ENCODE measurements at places on chromosomes 7 and 10.

DNA sequence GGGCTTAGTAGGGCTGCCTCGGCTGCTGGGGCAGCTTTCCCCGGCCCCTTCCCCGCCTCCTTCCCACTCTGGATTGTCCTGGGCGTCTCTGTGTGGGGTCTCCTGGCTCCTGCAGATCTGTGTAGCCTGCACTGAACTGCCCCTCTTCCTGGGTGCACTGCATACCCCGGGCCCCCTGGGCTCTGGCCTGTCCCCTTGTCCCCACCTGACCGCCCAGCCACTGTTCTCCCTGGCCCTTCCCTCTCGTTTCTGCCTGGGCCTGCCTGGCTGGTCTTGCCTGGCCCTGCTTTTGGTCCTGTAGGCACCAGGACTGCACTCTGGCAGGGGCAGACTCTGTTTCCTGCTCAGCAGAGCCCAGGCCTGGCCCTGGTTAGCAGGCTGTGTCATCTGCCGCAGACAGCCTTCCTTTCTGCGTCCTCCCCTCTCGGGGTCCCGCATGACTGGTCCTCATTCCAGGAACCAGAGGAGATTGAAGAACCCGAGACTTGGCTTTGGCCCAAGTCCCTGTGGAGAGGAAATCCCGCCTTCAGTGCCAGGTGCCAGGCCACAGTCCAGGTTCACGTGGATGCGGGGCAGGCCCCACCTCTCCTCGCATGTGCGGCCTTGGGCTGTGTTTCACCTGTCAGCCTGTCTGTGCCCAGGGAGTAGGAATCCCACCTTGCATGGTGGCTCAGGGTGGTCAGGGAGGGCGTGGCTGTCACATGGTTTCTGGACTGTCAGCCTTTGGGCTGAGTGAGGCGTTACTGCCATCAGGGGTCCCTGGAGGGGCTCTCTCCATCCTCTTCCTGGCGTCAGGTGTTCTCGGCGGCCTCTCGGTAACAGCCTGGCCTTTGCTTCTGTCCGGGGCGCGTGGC is 9.2 kb downstream of the INPP5A start:
- DNase-seq = peak; percentile 20
- no peaks in the 10 kb centered on the region for H3K27me3 ChIP-seq
- no peak overlapping the region for H3K27ac ChIP-seq
- H3K4me3 ChIP-seq = no peak overlapping the region
- H3K4me1 ChIP-seq = peaks cover 67% of the 10 kb centered on the region
- no peaks in the 10 kb centered on the region for H3K36me3 ChIP-seq

DNA sequence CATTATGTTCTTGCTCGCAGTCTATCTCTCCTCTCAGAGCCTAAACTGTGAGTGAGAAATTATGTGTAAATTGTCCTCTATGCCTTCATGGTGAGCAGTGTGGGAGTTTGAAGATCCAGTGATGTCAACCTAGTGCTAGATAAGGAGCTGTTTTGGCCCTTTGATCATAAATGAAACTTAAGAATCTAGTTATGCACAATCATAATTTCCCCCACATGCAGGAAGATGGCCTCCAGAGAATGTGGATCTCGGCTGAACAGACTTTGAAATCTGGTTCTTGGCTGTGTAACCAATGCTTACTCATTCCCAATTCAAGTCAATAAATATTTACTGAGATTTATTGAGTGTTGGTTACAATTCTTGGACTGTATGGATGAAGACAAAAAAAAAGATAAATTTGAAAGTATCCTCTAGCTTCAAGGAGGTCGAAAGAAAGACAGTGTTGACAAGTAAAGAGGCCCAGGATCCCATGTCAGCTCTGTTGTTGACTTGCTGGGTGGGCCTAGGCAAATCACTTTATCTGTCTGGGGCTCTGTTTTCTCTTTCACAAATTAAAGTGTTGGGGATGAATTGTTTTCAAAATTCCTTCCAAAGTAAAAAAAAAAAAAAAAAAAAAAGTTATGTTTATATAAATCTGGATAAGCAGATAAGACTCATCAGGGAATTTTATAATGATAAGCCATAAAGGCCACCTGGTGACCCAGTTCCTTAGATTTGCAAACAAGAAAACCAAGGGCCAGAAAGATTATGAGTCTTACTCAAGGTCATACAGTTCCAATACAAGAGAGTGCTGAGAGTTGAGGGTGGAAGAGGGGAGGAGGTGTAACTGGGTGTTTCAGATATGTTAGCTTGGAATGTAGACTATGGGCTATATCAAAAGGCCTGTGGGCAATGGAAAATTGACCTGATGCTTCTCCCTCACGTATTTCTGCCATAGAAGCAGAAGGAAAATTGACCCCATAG is 969.9 kb downstream of the KCNMA1 start:
- no peaks in the 10 kb centered on the region for H3K36me3 ChIP-seq
- no peak for DNase-seq
- H3K27ac ChIP-seq = no peak overlapping the region
- no peaks in the 10 kb centered on the region for H3K4me1 ChIP-seq

DNA sequence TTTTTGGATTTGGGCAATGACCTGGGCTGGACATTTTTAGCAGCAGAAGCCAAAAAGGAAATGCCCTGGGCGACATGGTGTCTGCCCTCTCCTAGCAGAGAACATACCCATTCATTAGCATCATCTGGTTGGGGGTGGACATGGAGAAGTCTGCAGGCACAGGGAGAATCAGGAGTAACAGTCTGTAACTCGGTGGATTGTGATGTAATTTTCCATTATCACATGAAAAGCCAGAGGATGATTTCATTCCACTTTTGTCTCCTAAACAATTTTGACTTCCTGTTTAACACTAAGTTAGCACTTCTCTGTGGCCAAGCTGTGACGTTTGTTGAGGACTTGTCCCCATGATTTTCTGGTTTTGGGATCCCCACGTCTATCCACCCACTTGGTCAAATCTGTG is 153.8 kb upstream of the HABP2 start:
- H3K36me3 ChIP-seq = no peaks in the 10 kb centered on the region
- no peak for DNase-seq
- H3K4me3 ChIP-seq = no peak overlapping the region
- H3K4me1 ChIP-seq = no peaks in the 10 kb centered on the region
- no peak overlapping the region for H3K27ac ChIP-seq

DNA sequence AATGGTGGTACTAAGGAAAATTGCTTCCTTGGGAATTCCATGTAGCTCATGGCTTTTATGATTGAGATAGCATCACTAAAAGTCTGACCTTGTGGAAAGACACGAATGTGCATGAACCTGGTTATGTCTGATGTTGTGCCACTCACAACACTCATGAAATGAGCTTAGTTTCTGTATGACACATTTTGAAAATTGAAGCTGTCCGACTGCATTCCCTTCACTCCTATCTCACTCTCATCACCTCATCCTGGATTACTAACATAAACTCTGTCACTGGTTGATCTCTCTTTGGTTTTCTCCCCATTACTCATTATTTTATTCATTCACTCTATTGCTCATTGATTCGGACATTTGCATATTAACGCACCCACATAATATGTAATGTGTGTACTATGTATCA is 190.0 kb upstream of the VWC2 start:
- no peak for DNase-seq
- peaks cover 4% of the 10 kb centered on the region for H3K27me3 ChIP-seq
- no peak overlapping the region for H3K27ac ChIP-seq
- H3K4me3 ChIP-seq = no peak overlapping the region
- no peaks in the 10 kb centered on the region for H3K4me1 ChIP-seq
- no peaks in the 10 kb centered on the region for H3K36me3 ChIP-seq

GRCh38 chr7:99407872-99408378 is 472 bp downstream of the PDAP1 start:
- H3K27me3 ChIP-seq = no peaks in the 10 kb centered on the region
- peak; percentile 71 for DNase-seq
- H3K27ac ChIP-seq = peak overlapping the region; percentile 97
- H3K4me1 ChIP-seq = peaks cover 37% of the 10 kb centered on the region
- peak overlapping the region; percentile 94 for H3K4me3 ChIP-seq

- no peak overlapping the region for H3K27ac ChIP-seq
- no peak for DNase-seq
- peaks cover 58% of the 10 kb centered on the region for H3K27me3 ChIP-seq
- H3K36me3 ChIP-seq = no peaks in the 10 kb centered on the region
Observed at GRCh38 chr10:133185421-133185820, 25.4 kb downstream of the KNDC1 start.

- no peaks in the 10 kb centered on the region for H3K27me3 ChIP-seq
- no peak for DNase-seq
- peak overlapping the region; percentile 68 for H3K4me3 ChIP-seq
- H3K27ac ChIP-seq = peak overlapping the region; percentile 72
- peaks cover 30% of the 10 kb centered on the region for H3K4me1 ChIP-seq
Observed at GRCh38 chr10:92241158-92241500, 49.7 kb downstream of the CPEB3 start.

GRCh38 chr7:23468526-23469149 is 1.7 kb downstream of the IGF2BP3 start:
- H3K27ac ChIP-seq = no peak overlapping the region
- H3K27me3 ChIP-seq = peaks cover 8% of the 10 kb centered on the region
- no peaks in the 10 kb centered on the region for H3K4me1 ChIP-seq
- no peak for DNase-seq
- peak overlapping the region; percentile 11 for H3K4me3 ChIP-seq

DNA sequence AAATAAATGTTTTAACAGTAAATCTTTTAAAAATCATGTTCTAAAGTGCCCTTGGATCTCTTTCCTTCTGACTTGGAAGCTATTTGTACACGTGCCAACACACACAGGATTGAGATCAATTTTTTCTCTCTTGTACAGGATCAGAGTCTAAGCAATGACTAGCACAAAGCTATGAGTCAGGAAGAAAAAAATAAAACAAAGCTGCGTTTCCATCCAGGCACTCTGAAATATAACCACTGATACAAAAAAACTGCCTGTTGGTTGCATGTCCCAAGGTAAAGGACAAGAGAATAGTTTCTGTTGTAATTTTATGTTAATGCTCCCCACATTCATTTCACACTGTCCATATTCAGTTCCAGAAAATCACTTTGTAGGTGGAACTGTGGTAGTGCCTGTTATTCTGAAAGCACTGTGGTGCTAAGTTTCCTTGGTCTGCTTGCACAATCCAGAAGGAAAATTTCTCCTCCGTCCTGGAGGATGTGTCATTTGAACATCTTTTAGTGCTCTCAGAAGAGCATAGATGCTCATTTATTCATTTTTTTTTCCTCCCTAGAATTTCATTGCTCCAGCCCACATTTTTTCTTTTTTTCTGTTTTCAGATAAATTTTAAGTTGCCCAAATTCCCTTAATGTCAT is 113.4 kb downstream of the PLXDC2 start:
- no peak for DNase-seq
- H3K27me3 ChIP-seq = no peaks in the 10 kb centered on the region
- H3K27ac ChIP-seq = peak overlapping the region; percentile 52
- H3K36me3 ChIP-seq = no peaks in the 10 kb centered on the region
- H3K4me1 ChIP-seq = no peaks in the 10 kb centered on the region

DNA sequence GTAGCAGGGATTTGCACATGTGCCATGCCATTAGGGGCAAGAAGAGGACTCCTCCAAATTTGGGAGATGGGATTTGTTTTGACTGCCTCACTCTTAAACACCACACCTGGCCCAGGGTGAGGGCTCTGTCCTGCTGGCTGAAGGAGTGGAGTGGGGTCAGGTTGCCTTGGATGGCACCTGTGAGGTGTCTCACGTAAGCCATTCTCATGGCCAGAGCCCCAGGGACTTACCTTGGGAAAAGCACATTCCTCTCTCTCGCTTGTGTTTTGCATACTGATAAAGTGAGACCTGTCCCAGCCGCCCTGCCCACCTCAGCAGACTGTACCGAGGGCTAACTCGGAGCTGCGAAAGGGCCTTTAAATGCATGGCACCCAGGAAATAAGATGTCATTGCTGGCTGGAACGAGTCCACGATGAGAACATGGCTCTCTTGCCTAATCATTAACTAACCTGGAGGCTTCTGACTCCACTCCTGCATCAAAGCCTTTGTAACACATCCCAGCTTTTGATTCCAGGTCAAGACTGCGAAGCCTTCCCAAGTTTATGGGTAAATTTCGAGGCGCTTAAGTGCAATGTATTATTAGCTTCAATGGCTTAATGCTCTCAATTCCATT is 184.0 kb upstream of the RNF32 start:
- H3K27me3 ChIP-seq = no peaks in the 10 kb centered on the region
- DNase-seq = no peak
- no peak overlapping the region for H3K4me3 ChIP-seq
- H3K4me1 ChIP-seq = no peaks in the 10 kb centered on the region
- no peaks in the 10 kb centered on the region for H3K36me3 ChIP-seq

DNA sequence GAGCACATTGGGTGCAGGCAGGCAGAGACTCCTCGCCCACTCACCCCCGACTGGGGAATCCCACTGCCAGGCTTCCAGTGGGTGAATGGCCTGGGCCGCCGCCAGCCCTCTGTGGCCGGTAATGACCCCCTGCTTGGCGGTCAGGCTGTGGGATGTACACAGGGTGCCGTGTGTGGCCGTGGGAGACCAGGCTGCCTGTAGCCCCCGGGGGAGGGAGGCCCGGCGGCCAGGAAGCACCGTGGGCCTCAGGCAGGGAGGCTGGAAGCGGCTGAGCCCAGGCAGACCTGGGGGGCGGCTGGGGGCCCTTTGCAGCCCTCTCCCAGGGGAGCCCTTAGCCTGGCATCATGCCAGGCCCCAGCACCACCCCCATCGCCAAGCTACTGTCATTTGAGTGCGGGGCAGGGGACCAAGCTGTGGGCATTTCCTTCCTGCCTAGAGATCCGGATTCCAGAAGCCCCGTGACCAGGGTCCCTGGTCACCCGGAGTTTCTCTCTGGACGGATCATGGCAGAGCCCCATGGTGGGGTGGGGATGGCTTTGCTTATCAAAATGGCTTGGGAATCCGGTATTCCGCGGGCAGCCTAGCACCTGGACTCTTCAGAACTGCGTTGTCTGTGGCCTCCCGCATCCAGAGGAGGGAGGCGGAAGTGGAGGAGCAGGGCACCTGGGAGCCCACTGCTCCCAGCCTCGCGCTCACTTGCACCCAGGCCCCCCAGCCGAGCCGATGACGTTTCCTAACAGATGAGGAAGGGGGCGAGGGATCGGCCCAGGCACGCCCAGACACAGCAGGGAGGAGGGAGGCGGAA is 1.1 kb downstream of the TTYH3 start:
- peak overlapping the region; percentile 83 for H3K27ac ChIP-seq
- peaks cover 49% of the 10 kb centered on the region for H3K4me1 ChIP-seq
- H3K36me3 ChIP-seq = no peaks in the 10 kb centered on the region
- peak overlapping the region; percentile 86 for H3K4me3 ChIP-seq
- peak; percentile 90 for DNase-seq

DNA sequence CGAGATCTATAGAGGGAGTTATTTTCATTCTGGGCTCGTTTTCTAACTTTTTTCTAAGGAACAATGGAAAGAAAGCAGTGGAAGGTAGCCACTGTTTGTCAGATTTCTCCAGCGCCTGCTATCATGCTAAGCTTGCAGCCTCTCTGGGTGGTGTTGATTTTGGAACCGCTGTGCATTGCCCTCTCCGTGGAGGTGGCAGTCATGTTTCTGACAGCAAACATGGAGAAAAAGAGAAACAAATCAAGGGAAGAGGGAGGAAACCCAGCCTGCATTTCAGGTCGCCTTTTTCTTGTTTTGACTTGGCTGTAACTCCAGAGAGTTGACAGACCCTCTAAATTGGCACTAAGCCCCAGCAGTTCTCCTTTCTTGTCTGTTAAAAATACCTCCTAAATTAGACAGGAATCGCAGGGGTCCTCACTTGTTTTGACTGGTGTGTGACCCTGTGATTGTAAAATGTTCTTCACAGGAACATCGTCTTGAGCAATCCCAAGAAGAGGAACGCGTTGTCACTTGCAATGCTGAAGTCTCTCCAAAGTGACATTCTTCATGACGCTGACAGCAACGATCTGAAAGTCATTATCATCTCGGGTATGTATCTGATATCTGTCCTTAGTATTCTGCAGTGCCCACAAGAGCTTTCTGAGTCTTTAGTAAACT is 4.8 kb downstream of the ECHDC3 start:
- peaks cover 15% of the 10 kb centered on the region for H3K4me1 ChIP-seq
- H3K36me3 ChIP-seq = no peaks in the 10 kb centered on the region
- no peak for DNase-seq

All from tibial artery (tissue), 4 donors.